Diencephalon (tissue), 1 donor: ENCODE measurements at places on chromosomes 16 and 17. TPM values are rescaled to one million over a fixed set of nuclear protein-coding genes. Genes with fewer than 3 reads are reported as not detected.

The CD300H gene
- total RNA-seq: not detected

The HIGD1B gene
- 4.8 TPM for total RNA-seq

The CLEC18B gene
- 2.3 TPM for total RNA-seq

The GGNBP2 gene
- 70.8 TPM for total RNA-seq

The FNDC8 gene
- total RNA-seq: not detected

The MEFV gene
- total RNA-seq: 0.46 TPM

The C16orf92 gene
- not detected for total RNA-seq

The IRX3 gene
- 6.5 TPM for total RNA-seq

The HOXB8 gene
- not detected for total RNA-seq

The CIITA gene
- total RNA-seq: 1.2 TPM

The KLHL10 gene
- not detected for total RNA-seq

The CWC25 gene
- 10.6 TPM for total RNA-seq

The NPIPB6 gene
- total RNA-seq: 0.92 TPM

The SOCS1 gene
- 1.8 TPM for total RNA-seq

The CDK5R1 gene
- 176 TPM for total RNA-seq

The ABCC6 gene
- total RNA-seq: 0.23 TPM

The MT1F gene
- total RNA-seq: 1.8 TPM

The TRPV3 gene
- 2.8 TPM for total RNA-seq

The ZPBP2 gene
- total RNA-seq: not detected

The USP32 gene
- total RNA-seq: 103 TPM

The SALL1 gene
- total RNA-seq: 8.1 TPM

The CDYL2 gene
- 24.9 TPM for total RNA-seq

The PLLP gene
- 3.9 TPM for total RNA-seq

The TMEM204 gene
- total RNA-seq: 3.2 TPM

The PRR35 gene
- total RNA-seq: not detected

The KRTAP29-1 gene
- not detected for total RNA-seq

The TMEM97 gene
- 25.8 TPM for total RNA-seq

The GAS7 gene
- total RNA-seq: 94.6 TPM

The OGFOD3 gene
- 20.3 TPM for total RNA-seq

The FGF11 gene
- 9.0 TPM for total RNA-seq

The SRP68 gene
- 19.8 TPM for total RNA-seq

The CTRB1 gene
- total RNA-seq: not detected

The KRT31 gene
- 0.23 TPM for total RNA-seq
